ENCODE measurements at places on chromosomes 16 and 17.

GRCh38 chr16:27690608-27691007 lies 140.7 kb downstream of the KATNIP start:
- DNase-seq: no peak

DNA sequence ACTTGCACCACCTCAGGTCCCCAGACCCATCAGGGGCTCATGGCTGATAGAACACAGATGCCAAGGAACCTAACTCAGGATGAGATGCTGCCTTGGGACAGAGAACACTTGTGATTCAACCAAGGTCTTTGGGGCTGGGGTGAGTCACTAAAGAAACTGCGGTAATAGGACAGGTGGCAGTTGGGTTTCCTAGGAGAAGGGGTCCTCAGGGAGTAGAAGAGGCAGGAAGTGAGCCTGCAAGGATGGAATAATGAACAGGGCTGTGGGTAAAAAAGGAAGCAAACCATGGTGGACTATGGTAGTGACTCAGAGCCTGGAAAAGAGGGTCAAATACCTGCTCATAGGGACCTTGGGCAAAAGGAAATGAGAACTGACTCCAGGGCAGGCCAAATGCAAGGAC lies 6.5 kb upstream of the PNPO start:
- DNase-seq: no peak

GRCh38 chr17:57490890-57491289 lies 234.6 kb downstream of the MSI2 start:
- DNase-seq: no peak

- peak; percentile 76 for DNase-seq
These were observed 82.2 kb downstream of the CMC2 start for GRCh38 chr16:80924372-80924978.

GRCh38 chr16:88548985-88549384 lies 21.2 kb upstream of the ZC3H18 start:
- DNase-seq: no peak

GRCh38 chr17:44110823-44111633 lies 12.4 kb downstream of the HDAC5 start:
- no peak for DNase-seq

DNA sequence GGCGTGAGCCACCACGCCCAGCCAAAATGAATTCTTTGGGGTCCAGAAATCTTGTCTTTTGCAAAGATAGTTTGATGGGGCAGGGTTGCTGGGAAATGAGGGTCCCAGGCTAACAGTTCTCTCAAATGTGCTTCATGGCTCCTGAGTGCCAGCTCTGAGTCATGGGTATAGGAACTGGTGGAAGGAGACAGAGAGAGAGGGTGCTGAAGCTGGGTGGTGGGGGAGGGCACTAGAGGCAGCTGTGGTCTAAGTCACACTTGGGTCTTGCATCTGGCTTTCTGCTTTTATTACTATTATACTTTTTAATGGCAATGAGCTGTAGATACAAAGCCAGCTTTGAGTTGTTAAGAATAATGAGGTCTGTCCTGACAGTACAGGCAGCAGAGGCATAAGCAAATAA lies 54.6 kb downstream of the PRKCA start:
- DNase-seq: no peak

- no peak for DNase-seq
These were observed 248.6 kb downstream of the FTO start for GRCh38 chr16:53952215-53953208.

DNA sequence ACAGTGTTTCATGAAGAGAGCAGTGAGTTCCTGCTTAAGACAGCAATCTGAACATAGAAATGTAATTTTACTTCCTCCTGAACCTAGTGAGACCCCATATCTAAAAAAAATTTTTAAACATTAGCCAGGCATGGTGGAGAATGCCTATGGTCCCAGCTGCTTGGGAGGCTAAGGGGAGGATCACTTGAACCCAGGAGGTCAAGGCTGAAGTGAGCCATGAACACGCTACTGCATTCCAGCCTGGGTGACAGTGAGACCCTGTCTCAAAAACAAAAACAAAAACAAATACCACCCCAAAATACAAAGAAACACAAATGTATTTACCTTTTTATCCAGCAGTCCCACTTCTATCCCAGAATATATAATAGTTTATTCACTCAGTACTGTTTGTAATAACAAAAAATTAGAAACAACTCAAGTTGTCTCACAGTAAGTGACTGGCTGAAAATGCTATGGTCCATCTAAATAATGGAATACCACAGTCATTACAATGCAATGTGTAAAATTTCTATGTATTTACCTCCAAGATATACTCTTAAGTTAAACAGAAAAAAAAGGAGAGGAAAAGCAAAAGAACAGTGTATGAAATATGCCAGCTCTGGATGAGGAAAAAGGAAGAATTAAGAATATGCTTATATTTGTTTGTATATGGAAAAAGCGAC lies 16.3 kb downstream of the CFDP1 start:
- no peak for DNase-seq

GRCh38 chr16:30068333-30068732 lies 2.8 kb downstream of the ALDOA start:
- DNase-seq: no peak

DNA sequence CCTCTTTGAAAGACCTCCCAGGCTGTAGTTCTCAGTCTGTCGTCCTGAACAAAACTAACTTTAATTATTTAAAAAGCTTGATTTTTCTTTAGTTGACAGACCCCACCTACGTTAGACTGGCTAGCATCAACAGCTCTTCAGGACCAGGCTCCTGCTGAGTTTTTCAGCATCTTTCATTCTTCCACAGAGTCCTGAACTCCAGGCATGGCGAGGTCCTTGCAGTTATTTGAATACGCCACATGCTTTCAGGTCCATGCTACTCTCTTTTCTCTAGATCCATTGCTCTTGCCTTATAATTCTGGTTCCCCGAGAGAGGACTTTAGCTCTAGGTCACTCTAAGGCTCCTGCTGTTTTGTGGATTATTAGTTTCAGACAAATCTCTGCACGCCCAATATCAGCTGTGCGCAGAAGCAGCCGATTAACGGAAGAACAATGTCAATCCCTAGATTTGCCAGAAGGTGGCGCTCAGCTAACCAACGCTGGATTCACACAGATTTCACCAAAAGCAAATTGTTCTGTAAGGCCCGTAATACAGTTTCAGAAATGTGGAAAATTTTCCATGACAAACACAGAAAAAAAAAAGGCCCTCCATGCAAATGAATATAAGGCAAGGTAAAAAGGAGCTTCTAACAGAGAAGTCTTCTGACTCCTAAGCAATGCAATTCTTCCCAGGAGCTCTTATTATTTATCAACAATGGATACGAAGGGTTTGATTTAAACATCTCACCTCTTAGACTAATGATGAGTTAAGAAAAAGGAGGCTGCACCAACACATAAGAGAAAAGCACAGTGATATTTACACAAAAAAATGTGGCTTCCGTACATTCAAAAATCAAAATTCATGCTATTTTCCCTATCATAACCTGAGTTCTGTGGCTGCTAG lies 33.5 kb upstream of the BCO1 start:
- DNase-seq: no peak

DNA sequence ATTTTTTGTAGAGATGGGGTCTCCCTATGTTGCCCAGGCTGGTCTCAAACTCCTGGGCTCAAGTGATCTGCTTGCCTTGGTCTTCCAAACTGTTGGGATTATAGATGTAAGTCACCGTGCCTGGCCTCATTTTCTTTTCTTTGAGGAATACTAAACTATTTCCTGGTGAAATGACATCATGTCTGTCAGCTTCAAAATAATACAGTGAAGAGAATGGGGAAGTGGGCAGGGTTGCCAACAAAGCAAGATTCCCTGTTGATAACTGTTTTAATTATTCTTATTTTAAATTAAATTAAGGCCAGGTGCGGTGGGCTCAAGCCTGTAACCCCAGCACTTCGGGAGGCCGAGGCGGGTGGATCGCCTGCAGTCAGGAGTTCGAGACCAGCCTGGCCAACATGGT lies 21.1 kb downstream of the PIPOX start:
- no peak for DNase-seq

GRCh38 chr16:49615576-49615975 lies 240.3 kb downstream of the ZNF423 start:
- no peak for DNase-seq

GRCh38 chr17:49557312-49558024 lies 18.2 kb upstream of the NXPH3 start:
- DNase-seq: peak; percentile 50

DNA sequence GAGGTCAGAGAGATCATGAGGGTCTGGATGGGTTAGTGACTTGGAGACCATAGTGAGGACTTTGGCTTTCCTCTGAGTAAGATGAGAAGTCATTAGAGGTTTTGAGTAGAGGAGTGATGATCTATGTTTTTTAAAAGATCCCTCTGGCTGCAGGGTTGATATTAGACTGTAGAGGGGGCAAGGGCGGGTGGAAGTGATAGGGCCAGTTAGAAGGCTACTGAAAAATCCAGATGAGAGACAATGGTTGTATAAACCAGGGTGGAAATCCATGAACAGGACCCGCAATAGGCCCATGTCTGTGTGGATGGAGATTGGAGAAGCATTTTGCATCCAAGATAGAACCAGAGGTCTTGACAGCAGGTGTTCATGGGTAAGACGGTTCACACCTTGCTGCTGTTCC lies 9.8 kb downstream of the ITGAL start:
- DNase-seq: no peak

GRCh38 chr16:54027995-54028394 lies 258.6 kb downstream of the IRX3 start:
- no peak for DNase-seq

GRCh38 chr16:4283441-4283840 lies 10.6 kb upstream of the TFAP4 start:
- DNase-seq: no peak

- no peak for DNase-seq
These were observed 82.4 kb upstream of the COX10 start for GRCh38 chr17:13986855-13987254.

GRCh38 chr17:40175928-40176753 lies 1.1 kb upstream of the RAPGEFL1 start:
- DNase-seq: no peak

DNA sequence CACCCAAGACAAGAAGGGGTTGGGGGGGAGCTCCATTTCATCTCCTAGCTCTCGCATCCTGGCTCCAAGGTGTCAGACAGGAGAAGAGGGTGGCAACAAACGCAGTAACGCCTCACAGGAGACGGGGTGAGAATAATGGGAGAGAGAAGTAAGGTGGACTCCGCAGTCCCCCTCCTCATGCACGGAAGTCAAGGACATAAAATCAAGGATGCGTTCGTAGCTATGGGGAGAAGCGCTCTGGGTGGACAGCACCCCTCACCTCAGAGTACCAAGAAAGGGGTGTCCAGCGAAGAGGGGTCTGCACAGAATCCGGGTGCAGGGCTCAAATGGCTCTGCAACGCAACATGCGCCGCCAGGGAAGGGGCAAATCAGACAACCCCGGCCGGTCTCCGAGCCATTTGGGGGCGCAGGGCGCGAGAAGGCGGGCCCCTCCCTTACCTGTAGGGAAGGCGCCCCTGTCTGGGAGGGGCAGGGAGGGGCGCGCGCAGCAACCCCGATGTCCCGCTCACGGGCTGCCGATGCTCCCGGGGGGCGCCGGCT lies 555 bp downstream of the HDAC5 start:
- DNase-seq: no peak

- DNase-seq: no peak
These were observed 7.6 kb upstream of the TNRC6A start for GRCh38 chr16:24721830-24722238.

GRCh38 chr16:81556715-81557284 lies 112.2 kb downstream of the CMIP start:
- no peak for DNase-seq

- no peak for DNase-seq
These were observed 38.0 kb downstream of the ARHGAP17 start for GRCh38 chr16:24976971-24977677.

DNA sequence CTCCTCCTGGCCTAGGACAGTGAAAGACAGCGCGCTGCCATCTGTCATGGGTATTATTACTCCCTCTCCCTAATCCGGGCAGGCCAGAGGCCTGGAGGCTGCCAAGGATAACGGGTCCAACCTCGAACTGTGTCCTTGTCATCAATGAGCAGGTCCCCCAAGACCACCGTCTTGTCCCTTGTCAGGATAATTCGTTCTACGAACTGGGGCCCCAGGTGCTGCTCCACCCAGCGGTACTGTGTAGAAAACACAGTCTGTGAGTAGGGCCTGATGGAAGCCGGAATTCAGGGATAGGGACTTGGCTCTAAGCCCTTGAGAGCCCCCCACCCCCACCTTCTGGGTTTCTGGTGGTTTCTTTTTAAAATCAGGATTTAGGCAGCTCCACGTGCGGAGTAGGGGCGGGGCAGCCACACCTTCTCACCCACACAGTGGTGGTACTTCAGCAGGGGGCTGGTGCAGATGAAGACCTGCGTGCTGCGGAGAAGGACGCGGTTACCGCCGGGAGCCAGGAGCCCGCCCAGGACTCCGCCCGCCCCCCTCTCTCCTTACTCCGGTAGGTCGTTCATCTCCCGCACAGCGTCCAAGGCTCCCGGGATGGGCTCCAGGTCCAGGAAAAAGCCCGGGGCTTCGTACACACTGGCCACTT lies 787 bp downstream of the NT5C start:
- DNase-seq: no peak

GRCh38 chr17:16211590-16211989 lies 3.7 kb downstream of the NCOR1 start:
- no peak for DNase-seq

DNA sequence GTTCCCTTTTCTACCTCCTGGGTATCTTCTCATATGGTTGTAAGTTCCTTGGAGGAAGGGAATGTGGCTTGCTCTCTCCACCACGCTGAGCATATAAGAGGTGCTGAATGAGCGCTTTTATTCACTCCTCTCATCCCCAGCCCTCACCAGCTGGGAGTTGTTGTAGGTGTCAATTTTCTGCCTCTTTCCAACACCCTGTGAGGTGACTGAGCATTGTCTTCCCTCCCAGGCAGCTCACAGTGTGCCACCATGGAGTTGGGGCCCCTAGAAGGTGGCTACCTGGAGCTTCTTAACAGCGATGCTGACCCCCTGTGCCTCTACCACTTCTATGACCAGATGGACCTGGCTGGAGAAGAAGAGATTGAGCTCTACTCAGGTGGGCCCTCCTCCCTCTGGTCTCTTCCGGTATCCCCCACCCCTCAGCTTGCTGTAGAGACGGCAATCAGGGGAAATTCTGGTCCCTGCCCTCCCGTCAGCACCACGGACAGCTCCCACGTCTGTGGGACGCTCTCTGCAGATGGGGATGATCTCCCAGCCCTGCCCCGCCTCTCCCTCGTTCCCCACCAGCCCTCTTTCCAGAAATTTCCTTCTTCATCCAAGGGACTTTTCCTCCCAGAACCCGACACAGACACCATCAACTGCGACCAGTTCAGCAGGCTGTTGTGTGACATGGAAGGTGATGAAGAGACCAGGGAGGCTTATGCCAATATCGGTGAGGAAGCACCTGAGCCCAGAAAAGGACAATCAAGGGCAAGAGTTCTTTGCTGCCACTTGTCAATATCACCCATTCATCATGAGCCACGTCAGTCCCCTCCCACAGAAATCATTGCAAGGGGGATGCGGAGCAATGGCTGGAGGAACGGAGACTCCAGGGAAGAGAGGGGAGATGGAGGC lies 18.3 kb downstream of the CIITA start:
- peak; percentile 63 for DNase-seq

DNA sequence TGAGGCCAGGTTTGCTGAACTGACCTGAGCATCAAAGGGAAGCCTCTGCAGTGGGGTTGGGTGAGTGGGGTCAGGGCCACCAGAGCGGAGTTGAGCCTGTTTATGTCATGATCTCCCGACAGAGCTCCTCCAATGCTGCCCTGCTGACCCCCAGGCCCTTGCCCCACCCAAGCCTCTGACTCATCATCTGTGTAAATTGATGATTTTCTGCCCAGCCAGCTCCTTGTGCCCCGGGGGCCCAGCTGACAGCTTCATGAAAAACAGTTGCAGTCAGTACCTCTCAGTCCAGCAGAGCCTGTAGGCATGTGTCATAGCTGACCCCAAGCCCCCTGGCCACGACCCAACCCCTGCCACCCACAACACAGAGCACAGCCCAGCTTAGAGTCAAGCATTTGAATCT lies 134.9 kb downstream of the CCT6B start:
- DNase-seq: no peak

Measured in NT2/D1 (cell line).